MG63 (cell line): ENCODE measurements at places on chromosomes 4 and X. TPM values are rescaled to one million over a fixed set of nuclear protein-coding genes. Genes with fewer than 3 reads are reported as not detected.
A peak's percentile ranks its signal among the peaks of the same experiment; 100 is the strongest.

- DNase-seq, result no peak
Measured at GRCh38 chr4:98068495-98068894, 74.8 kb downstream of the STPG2 start.

DNA sequence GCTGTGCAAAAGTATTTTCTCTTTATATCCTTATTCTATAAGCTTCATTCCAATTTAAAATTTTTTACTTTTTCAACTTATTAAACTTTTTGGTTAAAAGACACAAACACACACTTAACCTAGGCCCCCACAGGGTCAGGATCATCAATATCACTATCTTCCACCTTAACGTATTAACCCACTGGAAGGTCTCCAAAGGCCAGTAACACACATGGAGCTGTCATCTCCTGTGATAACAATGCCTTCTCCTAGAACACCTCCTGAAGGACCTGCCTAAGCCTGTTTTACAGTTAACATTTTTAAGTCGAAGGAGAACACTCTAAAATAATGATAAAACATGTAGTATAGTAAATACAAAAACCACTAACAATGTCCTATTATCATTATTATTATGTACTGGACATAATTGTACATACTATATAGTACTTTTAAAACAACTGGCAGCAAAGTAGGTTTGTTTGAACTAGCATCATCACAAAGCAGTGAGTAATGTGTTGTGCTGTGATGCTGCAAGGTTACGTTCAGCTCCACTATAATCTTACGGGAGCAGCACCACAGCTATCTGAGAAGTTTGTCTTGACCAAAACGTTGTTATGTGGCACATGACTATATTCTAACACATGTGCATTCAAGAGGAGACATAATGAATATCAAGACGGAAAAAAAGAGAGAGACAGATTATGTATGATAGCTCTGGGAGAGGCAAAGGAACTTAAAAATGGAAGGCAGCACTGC lies 33.7 kb downstream of the DHX15 start:
- no peak for DNase-seq

Gene POU3F4
- not detected in 2 replicates for total RNA-seq

Gene CHST7
- total RNA-seq, result 2.4 and 5.1 TPM in 2 replicates

GRCh38 chr4:176708771-176709311 lies 83.9 kb downstream of the VEGFC start:
- no peak for DNase-seq

Gene RTL5
- 0.03 TPM in 1 of 2 replicates, not detected in the other for total RNA-seq

- DNase-seq, result no peak
Measured at GRCh38 chr4:7414046-7414445, 20.7 kb downstream of the PSAPL1 start.

GRCh38 chr4:40461879-40462278 lies 126.7 kb downstream of the CHRNA9 start:
- DNase-seq, result no peak

DNA sequence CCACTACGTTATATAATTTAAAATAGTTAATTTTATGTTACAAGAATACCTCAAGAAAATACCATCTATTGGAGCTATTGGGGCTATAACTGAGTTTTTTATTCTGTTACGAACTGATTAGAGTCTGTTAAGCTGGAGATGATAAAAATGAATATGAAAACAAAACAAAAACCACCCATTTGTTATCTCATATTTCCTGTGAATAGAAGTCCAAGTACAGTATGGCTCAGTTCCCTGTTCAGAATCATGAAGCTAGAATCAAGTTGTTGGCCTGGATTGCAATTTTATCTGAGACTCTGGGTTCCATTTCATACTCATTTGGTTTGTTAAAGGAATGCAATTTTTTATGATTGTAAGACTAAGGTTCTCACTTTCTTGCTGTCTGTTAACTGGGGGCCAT lies 319.1 kb upstream of the PCDH18 start:
- no peak for DNase-seq

GRCh38 chr4:34964613-34965012 lies 1279.7 kb downstream of the ARAP2 start:
- no peak for DNase-seq

DNA sequence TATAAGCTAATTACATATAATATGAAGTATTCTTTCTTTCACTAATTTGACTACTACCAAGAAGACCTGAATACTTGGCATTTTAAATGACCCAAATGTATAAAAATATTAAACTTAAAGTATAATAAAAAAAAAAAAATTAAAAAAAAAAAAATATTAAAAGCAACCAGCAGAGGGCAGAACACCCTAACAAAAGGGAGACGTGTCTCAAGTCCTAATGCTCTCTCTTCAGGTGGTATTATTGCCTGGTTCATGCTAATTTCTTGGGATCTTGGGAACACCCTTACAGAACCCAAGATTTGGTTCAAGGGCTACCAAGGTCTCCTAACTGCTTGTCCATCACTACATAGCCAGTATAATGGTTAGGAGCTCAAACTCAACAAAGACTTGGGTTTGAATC lies 754.8 kb downstream of the RAB28 start:
- no peak for DNase-seq

DNA sequence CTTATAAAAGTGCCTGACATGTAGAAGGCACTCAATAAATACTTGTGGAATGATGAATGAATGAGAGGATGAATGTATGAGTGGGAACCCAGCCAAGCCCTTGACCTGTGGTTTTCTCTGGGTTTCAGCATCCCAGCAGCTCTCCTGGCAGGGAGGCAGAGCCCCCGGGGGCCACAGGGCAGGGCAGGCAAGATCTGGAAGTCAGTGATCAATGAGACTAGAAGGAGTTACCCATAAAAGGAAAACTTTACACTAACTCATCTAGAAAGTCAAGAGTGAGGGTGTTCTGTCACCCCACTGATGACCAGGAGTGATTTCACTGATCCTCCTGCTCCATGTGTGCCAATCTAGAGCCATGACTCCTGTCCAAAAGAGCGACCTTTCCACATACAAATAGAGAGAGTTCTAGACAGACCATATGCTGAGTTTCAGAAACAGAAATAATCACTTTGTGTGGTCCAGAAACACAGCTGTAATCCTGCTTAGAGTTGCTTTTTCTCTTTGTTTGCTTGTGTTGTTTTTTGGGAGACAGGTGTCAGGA lies 37.4 kb downstream of the MGARP start:
- peak; percentile 88 for DNase-seq

Gene ALB
- total RNA-seq, result not detected in 2 replicates

GRCh38 chrX:6983207-6983955 lies 164.1 kb upstream of the STS start:
- DNase-seq, result no peak

DNA sequence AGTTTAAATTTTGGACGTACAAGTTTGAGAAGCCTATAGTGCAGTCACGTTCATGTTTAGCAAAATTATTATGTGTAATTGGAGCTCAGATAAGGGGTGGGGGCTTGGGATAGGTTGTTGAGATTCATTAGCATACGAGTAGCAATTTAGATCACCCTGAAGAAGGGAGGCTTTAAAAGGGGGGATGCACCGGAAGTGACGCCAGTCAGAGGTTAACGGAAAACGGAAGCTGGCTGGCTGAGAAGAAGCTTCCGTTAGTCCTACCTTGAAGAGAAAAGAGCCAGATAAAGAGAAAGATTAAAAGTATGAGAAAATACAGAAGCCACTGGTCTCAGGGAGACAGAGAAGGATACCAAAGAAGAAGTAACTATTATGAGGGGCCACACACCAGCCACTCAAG lies 1.1 kb upstream of the NXT2 start:
- DNase-seq, result no peak

DNA sequence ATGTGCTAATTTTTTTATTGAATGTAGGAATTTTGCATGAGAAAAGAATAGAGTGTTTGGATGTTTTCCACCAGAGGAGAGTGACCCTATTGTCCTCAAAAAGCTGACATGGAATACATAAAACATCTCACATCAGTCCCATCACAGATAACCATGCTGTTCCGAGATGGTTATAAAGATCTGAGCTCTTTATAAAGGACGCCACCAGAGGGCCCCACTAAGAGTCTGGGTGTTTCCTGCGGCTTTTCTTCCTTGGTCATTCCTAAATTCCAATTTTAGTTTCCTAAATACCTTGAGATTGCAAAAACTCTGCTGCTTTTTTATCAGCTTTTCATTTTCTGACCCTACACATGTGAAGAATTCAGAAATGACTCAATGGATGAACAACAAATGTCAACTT lies 504.5 kb upstream of the FRG1 start:
- no peak for DNase-seq

DNA sequence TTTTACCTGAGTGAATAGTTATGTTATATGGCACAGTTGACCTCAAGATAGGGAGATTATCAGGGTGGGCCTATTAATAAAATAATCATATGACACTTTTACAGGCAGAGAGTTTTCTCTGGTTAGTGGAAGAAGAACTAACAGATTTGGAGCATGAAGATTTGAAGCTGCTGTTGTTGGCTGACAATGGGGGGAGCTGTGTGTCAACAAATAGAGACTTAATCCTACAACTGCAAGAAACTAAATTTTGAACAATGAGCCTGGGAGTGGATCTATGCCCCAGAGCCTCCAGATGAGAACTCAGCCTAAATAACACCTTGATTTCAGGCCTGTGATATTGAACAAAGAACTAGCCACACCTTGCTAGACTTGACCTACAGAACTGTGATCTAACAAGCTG lies 7.2 kb upstream of the CCSER1 start:
- DNase-seq, result no peak

- DNase-seq, result peak; percentile 47
Measured at GRCh38 chr4:31461421-31461820, 741.3 kb downstream of the PCDH7 start.

DNA sequence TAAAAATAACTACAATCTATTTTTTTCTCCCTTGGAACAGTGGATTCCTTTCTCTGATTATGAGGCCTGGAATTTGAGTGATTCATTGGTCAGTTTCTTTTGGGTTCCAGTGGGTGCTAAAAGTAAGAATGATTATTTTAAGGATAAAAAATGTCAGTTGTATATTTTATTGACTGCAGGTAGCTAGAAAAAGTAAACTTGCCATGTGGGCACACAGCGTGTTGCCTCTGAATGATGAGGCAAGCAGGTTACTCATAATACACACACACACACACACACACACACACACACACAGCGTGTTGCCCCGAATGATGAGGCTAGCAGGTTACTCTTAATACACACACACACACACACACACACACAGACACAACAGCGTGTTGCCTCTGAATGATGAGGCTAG lies 13.8 kb downstream of the GALNT7 start:
- peak; percentile 66 for DNase-seq

DNA sequence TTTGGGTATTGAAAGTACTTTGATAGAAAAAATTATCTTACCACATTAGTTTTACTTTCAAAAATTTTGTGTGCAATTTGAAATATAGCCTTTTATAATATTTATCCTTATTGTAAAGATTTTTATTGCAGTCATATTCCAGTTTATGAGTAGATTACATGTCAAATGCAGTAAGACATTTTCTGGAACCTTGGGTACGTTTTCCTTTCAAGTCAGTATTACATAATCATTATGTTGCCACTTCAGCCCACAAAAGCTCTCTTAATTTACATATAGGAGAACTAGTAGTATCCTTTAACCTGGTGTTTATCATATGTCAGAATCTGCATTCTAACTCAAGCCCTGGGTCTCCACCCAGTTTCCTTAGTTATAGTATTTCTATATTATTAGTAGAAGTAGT lies 98.5 kb downstream of the CENPC start:
- DNase-seq, result no peak

Gene ZNF81
- total RNA-seq, result 1.6 and 4.3 TPM in 2 replicates

GRCh38 chr4:152591876-152592275 lies 56.0 kb upstream of the FBXW7 start:
- DNase-seq, result no peak

Gene TRIML2
- not detected in 2 replicates for total RNA-seq

GRCh38 chr4:153061971-153062370 lies 125.8 kb downstream of the FHDC1 start:
- no peak for DNase-seq

Gene TRIM60
- not detected in 2 replicates for total RNA-seq

- no peak for DNase-seq
Measured at GRCh38 chr4:128359422-128359821, 71.8 kb upstream of the PGRMC2 start.

Gene ABCG2
- 1.8 and 2.2 TPM in 2 replicates for total RNA-seq

Gene H2BW2
- total RNA-seq, result not detected in 2 replicates

DNA sequence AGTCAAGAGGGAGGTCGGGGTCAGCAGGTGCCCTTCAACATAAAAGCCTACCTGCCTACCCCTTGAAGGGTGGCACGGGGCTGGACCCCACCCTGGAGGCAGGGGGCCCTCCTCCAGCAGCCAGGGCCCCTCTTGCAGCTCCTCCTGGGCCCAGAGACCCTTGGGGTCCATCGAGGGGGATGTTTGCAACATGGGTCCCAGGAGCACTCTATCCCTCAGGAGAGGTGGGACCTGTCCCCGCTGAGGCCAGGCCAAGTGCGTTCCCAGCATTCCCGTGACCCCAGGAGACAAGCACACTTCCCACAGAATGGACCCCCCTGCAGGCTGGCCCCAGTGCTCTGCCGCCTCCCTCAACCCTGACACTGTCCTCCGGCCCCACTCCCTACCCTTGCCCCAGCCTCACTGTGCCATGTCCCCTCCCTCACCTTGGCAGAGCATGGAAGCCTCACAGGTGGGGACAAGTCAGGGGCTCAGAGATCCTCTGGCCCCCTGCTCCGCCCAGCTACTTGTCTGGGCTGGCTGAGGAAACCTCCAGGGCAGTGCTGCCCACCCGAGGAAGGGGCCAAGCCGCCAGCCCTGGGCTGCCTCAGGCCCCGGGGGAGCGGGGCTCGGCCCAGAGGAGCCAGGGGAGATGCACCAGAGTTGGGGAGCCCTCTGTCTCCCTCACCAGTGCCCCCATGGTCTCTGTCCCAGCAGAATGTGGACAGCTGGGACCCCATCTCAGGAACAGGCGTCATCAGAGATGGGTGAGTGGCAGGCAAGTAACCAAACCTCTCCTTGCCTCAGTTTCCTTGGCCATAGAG lies 2.2 kb downstream of the MXD4 start:
- DNase-seq, result no peak

Gene SLITRK4
- total RNA-seq, result 0.10 and 0.56 TPM in 2 replicates

- DNase-seq, result no peak
Measured at GRCh38 chr4:14800977-14801376, 201.3 kb upstream of the CPEB2 start.
